NCI-H1105 treated with DMSO at 0.1 percent for 48 hours (cell line): ENCODE measurements at places on chromosomes 5 and 9.

- DNase-seq: no peak
Observed at GRCh38 chr5:172288465-172288864, 4.9 kb upstream of the UBTD2 start.

DNA sequence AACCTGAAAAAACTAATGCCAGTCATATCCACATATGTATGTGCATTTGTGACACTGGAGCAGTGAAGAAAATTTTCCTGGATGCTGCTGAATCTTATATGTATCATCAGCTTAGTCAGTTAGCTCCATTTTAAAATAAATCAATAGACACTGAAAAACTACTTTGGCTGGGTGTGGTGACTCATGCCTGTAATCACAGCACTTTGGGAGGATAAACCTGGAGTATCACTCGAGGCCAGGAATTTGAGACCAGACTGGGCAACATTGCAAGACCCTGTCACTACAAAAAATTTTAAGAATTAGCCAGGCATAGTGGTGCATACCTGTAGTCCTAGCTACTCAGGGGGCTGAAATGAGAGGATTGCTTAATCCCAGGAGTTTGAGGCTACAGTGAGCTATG, 511.0 kb upstream of the TLE4 start:
- no peak for DNase-seq

DNA sequence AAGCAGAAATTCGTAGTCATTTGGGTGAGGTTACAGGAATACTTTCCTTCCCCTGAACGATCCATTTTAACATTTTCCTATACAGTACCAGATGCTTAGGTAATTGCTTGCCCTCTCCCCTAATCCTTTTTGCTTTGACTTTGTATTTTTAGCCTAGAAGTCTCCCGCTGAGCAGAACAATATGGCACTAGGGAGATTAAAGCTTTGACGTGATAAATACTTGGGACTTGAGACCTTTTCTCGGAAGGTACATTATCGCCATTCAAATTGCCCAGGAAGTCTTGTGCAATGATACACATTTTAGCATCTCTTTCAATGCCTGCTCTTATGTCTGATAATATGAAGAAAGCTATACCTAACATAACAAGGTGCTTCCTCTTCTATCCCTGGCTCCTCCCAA, 22.9 kb upstream of the SPATA31C2 start:
- DNase-seq: no peak

GRCh38 chr5:36494841-36495601, 111.4 kb upstream of the SLC1A3 start:
- DNase-seq: no peak

- no peak for DNase-seq
Observed at GRCh38 chr9:91187311-91187964, 174.3 kb downstream of the AUH start.

- DNase-seq: no peak
Observed at GRCh38 chr9:126418608-126419007, 92.0 kb downstream of the MVB12B start.

DNA sequence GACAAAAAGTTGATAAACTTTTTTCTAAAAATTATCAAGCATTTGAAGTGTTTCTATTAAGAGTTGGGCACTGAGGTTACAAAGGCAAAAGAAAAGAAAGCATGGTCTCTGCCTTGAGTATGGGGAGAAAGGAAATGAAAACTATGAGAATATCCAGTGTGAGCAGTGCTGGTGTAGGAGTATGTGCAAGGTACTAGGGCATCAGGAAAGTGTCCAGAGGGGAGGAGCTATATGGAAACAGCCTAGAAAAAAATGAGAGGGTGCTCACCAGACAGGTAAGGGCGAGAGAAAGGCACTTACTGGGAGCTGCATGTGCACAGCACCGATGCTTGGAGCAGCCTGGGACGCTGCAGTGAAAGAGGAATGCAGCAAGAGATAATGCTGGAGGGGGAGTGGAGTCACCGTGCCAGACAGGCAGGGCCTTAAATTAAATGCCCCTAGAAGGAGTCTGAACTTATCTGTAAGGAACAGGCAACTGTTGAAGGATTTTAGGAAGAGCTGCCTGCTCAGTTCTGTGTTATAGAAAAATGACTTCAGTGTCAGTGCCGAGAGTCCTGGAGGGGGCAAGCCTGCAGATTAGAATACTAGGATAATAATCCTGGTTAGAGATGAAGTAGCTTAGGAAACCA, 14.0 kb downstream of the MCC start:
- DNase-seq: no peak

- no peak for DNase-seq
Observed at GRCh38 chr5:141507387-141508091, 18.7 kb downstream of the PCDHGC5 start.

DNA sequence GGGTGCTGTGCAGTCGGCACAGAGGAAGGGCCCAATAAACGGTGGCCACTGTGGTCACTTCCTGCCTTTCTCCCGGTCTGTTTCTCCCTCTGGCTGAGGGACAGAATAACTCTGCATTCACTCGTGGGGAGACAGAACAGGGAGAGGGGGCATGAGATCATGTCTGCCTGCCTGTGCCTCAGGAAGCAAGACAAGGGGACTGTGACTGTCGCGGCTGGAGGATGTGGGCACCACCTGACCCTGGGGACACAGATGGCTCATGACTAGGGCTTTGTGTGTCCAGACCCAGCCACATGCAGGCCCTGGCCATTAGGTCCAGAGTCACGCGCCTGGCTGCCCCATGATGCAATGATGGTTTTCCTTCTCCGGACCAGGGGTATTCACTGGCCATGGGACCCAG, 5.8 kb downstream of the TRUB2 start:
- no peak for DNase-seq

- DNase-seq: no peak
Observed at GRCh38 chr9:134028575-134029247, 3.4 kb downstream of the BRD3OS start.

GRCh38 chr9:105385381-105385985, 62.4 kb upstream of the FSD1L start:
- DNase-seq: no peak
